ENCODE measurements at places on chromosomes 12 and 14.

GRCh38 chr12:119222222-119222951 lies 43.7 kb downstream of the HSPB8 start:
- no peak for DNase-seq

DNA sequence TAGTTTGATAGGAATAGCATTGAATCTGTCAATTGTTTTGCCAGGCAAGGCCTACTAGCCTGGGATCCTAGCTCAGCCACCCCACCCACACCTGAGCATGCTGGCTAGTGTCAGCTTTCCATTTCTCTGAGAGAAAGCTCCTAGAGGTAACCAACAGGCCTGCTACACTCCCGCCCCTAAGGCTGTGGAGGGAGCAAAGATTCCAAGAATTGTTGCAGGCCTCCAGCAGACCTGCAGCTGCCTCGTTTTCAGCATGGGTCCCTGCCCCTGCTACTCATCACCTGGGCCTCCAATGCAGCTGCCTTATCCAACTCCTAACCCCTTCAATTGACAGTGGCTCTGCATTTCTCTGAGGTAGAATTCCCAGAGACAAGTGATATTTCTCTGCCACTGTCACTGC lies 852.4 kb upstream of the MDGA2 start:
- no peak for DNase-seq

- no peak for DNase-seq
These were observed 31.7 kb downstream of the UNC79 start for GRCh38 chr14:93462479-93462878.

DNA sequence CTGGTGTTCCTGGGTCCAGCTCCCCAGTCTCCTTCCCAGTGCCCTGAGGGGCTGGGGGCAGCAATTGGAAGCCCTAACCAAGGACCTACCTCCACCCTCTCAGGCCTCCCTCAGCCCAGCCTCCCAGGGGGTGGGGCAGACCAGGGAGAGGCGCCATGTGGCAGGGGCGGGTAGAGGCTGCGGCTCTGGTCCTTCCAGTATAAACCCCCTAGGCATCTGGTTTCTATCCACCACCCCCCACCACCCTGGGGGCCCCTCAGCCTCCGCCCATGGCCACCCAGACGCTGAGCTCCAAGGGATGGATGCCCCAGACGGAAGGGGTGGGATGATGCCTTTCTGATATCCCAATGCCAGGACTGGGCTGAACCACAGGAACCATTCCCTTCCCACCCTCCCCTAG lies 2.8 kb upstream of the SP7 start:
- DNase-seq = no peak

- no peak for DNase-seq
These were observed 431.5 kb upstream of the OR4E1 start for GRCh38 chr14:22105006-22105623.

- no peak for DNase-seq
These were observed 1.3 kb upstream of the TGM1 start for GRCh38 chr14:24264298-24264697.

DNA sequence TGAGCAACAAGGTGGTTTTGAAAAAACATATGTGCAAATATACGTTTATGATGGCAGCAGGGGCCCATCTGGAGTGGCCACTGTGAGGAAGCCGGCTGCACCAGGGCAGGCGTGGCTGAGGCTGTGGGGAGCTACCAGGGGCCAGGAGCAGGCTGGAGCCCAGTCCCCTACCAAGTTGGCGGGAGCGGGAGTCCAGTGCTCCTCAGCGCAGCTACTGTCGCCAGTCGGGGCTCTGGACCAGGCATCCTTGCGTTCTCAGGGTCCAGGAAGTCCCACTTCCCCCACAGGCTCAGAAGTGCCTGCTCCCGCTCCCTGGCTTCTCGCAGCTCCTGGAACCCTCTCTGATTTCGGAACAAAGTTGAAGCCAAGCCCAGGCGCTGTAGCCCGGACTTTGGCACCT lies 1377.5 kb upstream of the FLRT2 start:
- DNase-seq = no peak

- DNase-seq = no peak
These were observed 230.5 kb downstream of the PDZRN4 start for GRCh38 chr12:41418586-41418985.

- no peak for DNase-seq
These were observed 319.2 kb downstream of the DPF3 start for GRCh38 chr14:72574715-72575114.

GRCh38 chr12:39372929-39373328 lies 70.0 kb downstream of the KIF21A start:
- DNase-seq = no peak

DNA sequence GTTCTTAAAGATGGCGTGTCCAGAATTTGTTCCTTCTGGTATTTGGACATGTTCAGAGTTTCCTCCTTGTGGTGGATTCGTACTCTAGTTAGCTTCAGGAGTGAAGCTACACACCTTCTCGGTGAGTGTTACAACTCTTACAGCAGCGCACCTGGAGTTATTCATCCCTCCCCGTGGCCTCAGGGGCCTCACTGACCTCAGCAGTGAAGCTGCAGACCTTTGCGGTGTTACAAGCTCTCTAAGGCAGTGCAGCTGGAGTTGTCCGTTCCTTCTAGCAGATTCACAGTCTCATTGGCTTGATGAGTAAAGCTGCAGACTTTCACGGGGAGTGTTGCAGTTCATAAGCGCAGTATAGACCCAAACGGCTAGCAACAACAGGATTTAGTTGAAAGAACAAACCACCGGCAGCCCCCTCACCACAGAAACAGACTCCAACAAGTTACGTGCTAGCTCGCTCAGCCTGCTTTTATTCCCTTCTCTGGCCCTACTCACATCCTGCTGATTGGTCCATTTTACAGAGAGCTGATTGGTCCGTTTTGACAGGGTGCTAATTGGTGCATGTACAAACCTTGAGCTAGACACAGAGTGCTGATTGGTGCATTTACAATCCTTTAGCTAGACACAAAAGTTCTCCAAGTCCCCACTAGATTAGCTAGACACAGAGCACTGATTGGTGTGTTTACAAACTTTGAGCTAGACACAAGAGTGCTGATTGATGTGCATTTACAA lies 4.5 kb upstream of the CDKN3 start:
- DNase-seq = no peak

- DNase-seq = no peak
These were observed 4.6 kb upstream of the RPS26 start for GRCh38 chr12:56037161-56037560.

DNA sequence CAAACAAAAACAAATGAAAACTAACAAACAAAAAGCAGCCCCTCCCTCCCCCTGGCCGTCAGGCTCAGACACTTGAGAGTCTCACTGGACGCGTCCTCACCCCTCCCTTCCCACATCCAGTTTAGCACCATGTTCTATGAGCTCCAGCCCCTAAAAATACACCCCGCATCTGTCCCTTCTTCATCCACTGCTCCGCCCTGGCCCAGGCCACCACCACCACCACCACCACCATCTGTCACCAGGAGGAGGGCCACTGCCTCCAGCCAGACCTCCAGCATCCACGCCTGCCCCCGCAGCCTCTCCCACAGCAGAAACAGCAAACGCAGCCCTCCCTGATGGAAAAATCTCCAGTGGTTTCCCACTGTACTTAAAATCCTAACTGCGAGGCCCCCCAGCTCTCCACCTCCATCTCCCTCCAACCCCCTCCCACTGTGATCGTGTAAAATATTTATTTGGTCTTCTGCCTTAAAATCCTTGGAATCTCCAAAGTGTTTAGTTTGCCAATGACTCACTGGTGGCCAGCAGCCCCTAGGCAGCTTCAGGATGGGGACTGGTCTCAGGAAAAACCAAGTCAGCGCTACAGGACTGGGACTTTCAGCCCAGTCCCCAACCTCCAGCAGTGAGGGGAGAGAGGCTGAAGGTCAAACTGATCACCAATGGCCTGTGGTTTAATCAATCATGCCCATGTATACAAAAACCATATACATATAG lies 95.1 kb downstream of the SCARB1 start:
- DNase-seq = no peak

GRCh38 chr12:101968770-101969169 lies 91.4 kb downstream of the DRAM1 start:
- no peak for DNase-seq

- DNase-seq = no peak
These were observed 669.0 kb upstream of the FOXG1 start for GRCh38 chr14:28097585-28097984.

- peak; percentile 39 for DNase-seq
These were observed 15.6 kb downstream of the BAG5 start for GRCh38 chr14:103546652-103547454.

GRCh38 chr12:109057376-109057775 lies 5.0 kb downstream of the USP30 start:
- DNase-seq = no peak

- DNase-seq = peak; percentile 45
These were observed 100.7 kb downstream of the C2CD5 start for GRCh38 chr12:22443379-22444316.

GRCh38 chr12:107547389-107547788 lies 138.2 kb upstream of the PWP1 start:
- DNase-seq = no peak

DNA sequence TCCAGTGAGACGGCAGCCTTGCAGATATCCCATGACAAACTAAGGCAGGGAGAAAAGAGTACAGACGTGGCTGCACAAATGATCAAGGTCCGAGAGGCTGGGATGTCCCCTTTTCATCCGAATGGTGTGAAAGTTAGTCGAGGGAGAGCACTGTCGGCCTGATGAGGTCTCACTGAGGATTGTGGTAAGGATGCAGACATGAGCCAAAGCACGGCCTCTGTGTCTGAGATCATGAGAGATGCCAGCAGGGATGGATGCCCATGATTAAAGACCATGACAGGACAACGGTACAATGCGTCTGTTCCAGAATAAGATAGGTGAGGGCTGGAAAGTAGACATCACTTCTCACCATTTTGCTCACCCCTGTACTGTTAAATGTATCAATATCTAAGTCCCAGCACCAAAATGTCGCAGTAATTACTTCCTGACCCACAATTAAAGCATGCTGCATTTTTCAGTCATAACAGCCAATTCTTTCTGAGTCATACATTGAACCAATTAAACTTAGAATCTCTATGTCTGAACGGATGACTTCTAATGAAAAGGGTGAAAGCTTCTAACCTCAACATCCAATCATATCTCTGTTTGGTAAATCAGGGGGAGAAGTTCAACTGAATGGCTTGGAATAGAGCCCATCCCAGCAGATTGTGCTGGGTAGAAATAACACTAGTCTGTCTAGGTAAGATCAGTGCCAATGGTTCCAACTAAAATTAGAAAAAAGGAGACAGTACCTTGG lies 249.6 kb upstream of the SOX5 start:
- no peak for DNase-seq

GRCh38 chr12:110371408-110372055 lies 32.0 kb downstream of the ANAPC7 start:
- DNase-seq = peak; percentile 84

GRCh38 chr12:49230805-49231194 lies 34.1 kb upstream of the TUBA1C start:
- no peak for DNase-seq

DNA sequence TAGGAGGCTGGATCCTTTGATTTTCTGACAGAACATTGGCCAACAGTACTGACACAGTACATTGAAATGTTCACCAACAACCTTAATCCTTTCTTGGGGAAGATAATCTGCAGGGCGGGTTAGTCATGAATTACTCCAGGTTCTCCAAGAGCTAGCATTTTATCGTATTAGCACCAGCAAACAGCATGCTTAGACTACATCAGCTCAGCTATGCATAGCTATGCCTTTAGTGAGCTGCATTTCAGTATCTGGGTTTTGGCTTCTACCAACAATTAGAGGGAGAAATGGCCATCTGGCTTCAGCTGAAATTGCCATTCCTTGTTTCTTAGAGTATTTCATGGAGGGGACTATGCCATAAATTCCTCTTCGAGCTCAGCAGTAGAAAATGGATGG lies 33.8 kb downstream of the SAMD4A start:
- DNase-seq = no peak

GRCh38 chr14:70655110-70655826 lies 13.6 kb downstream of the TTC9 start:
- DNase-seq = no peak

- DNase-seq = no peak
These were observed 465.7 kb downstream of the NOVA1 start for GRCh38 chr14:26132061-26132645.

DNA sequence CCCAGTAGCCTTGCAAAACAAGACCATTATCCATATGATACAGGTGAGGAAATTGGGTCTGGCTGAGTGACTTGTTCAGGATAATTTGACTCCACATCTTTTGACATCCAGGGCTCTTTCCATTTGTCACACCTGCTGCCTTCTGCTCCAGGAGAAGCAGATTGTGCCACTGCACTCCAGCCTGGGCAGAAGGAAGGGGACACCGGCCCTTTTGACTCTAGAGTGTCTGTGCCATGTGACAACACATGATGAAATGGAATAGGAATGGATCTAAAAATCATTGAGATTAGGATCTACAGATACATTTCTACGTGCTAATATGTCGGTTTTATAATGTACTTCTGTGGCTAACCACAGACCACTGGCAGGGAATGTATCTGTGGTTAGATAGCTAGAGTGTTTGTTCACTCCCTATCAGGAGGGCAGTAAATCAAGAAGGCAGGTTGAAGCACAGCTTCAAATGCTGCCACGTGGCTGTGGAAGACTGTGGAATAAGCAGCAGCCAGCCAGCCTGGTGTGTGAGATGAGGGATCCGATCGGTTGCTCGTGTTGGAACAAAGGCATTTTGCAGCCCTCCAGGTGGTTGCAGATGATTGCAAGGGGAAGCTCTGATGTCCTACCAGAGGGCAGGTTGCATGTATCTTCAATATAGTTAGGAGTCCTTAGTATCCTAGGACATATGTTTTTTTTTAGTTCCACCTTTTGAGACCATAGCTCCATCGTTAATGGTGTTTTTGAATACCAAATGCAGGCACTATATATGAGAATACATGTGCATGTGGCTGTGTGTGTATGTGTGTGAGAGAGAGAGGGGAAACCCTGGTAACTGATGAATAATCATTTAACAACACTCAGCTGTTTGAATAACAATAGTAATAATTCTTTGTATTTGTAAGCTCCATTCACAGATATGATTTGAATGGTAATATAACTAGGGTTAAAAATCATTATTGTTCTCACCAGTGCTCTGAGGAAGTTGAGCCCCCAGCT lies 28.6 kb downstream of the EML1 start:
- no peak for DNase-seq

DNA sequence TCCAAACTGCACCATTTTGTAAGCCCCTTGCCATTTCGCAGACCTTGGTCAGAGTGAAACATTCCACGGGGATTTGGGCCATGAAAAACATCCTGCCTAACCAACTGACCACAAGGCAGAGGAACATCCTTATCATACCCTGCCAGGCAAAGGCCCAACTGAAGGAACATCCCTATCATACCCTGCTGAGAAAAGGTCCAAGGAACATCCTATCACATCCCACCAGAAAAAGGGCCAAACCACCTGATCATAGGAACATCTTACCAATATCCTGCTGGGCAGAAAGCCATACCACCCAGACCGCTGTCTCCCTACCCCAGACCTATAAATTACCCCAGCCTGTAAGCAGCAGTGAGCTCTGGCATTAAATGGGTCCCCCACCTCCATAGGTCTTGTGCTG lies 19.4 kb upstream of the LRRC9 start:
- DNase-seq = no peak

- DNase-seq = no peak
These were observed 1216.4 kb upstream of the USP15 start for GRCh38 chr12:61043838-61044237.
